Upper lobe of left lung (tissue), 6 donors: ENCODE measurements at places on chromosomes 4 and X. TPM values are rescaled to one million over a fixed set of nuclear protein-coding genes. Genes with fewer than 3 reads are reported as not detected.

GPC3 gene
- 9.4 TPM for total RNA-seq

MAGEA2B gene
- total RNA-seq: not detected

SLC7A11 gene
- total RNA-seq: 0.77 TPM

OCRL gene
- 12.5 TPM for total RNA-seq

CFAP299 gene
- total RNA-seq: 8.4 TPM

DNA sequence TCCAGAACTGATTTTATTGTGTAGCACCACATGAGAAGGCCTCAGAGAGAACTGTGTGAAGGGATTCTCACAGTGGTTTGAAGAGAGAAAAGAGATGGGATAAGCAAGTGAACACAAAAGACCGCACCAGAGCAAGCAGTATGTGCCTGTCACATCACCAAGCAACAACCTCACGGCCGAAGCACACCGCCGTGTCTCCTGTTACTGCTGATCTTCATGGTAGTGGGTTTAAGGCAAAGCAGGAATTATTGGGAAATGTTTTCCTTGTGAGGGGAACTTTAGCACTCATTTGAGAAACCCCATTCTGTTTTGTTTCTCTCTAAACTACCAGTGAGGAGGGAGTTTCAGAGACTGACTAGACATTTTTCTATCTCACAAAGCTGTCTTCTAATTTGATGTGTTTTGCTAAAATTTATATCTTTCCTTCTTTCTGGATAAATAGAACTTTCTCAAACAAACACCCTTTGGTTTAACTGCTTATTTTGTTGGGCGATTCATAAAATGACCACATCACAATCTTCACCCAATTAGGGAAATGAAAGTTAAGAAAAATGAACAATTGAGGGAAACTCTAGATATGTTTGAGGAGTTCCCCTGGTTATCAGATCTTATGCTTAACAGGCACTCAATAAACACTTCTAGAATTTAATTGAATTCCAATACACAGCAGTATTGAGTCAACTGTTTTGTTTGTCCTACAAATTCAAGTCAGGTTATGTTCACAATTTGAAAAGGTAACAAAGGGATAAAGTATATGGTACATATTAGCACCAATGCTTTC is 16.5 kb downstream of the SH3KBP1 start:
- no peak for DNase-seq

GRCh38 chr4:173247321-173247720 is 78.7 kb downstream of the GALNT7 start:
- no peak for DNase-seq

GRCh38 chrX:39582091-39582490 is 515.7 kb downstream of the BCOR start:
- peak; percentile 34 for DNase-seq

DNA sequence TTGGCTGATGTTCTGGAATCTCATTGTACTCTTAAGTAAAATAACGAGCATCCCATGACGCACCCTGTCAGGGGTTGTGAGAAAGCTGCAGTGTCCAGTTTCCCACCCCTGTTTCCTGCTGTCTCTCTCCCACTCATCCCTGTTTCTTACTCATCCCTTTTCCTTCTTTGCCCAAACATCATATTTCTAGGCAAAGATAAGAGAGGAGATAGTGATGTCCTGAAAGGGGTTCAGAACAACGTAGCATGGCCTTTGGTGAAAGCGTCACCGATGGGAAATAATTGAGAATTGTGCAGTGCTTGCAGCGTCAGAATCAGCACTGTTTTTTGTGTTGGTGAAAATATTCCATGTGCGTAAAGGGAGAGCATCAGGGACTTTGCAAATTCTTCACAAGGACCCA is 23.5 kb upstream of the TMEM165 start:
- no peak for DNase-seq

DNA sequence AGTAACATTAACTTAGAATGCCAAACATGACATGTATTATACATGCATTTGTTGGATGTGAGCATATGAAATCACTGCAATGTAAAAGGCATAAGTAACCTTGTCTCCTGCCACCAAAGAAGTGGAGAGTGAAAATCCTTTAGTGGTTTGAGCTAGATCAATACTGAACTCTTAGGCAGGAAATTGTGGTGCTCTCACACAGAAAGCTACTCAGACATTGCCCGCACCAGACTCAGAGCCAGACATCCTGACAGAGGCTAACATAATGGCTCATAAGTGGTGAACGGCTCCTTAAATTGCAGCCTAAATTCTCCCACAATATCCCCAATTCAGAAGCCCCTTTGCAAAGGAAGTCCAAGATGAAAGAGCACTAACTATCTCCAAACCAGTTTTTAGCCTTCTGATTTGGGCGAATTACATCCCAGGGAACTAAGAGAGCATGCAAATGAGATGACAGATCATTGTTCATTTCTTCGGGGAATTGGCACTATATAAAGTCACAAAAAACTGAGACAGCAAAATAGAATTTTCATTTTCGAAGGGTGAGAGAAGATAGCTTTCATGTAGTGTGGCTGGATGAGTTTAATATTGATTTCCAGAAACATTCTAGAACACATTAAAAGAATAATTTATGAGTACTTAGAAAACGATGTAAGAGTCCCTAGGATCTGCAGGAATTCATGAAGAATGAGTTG is 233.6 kb upstream of the RPS6KA3 start:
- DNase-seq: no peak

DNA sequence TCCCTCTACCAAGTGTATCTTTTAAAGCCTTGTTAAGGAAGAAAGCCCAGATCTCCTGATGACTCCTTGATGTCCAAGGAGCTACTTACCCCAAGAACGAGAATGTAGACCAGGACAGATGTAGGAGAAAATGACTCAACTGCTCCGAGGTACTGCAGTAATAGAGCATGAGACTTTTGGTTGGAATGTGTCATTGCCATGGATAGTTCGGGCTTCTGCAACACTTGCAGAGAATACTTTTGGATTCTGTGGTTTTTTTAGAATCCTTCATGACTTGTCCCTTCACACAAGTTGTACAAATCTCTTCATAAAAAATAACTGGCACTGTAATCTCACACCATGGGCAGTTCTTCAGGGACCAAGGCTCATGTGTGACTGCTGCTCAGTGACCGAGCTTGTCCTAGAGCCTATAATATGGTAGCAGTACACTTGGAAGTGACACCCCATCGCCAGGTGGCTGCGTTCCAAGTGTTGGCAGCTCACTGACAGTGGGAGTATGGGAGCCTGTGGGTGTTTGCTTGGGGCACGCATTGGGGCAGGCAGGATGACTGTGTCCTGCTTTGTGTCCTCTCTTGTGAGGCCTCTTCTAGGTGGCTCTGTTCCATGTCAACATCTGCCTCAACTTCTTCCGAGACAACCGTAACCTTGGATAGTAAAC is 87.9 kb upstream of the WDR1 start:
- no peak for DNase-seq

GRCh38 chr4:55518442-55518841 is 28.3 kb downstream of the CLOCK start:
- no peak for DNase-seq
